Activated gamma-delta T cell treated with Interleukin-2 at 50 U/mL for 16 hours (primary cell): ENCODE measurements at places on chromosomes 13 and 19.

DNA sequence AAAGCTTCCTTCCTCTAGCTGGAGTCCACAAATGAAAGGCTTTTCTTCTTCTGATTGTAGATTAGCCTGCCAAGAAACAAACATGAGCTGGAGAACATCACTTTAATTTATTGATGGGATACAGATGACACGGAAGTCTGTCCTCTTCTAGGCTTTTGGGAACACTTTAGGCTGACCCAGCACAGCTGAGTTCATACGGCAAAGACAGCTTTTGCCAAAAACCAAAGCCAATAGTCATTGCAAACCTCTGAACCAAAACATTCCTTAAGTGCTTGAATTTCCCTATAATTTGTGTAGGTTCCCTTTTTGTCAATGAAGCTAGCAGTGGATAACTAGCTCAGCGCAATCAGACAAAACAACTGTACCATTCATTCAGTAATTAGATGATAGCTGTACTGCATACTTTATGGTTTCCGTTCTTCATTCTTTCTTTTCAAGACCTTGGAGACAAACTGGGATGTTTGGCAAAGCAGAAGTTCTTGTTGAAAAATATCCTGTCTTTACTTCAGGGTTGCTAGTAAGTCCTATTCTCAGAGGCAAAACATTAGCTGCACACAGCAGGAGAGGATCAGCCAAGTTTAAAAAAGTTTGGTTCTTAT lies 95.7 kb upstream of the SPRY2 start:
- DNase-seq: no peak

GRCh38 chr13:70889163-70889562 lies 780.9 kb upstream of the KLHL1 start:
- DNase-seq: no peak

GRCh38 chr19:29383696-29384095 lies 142.1 kb upstream of the VSTM2B start:
- no peak for DNase-seq

DNA sequence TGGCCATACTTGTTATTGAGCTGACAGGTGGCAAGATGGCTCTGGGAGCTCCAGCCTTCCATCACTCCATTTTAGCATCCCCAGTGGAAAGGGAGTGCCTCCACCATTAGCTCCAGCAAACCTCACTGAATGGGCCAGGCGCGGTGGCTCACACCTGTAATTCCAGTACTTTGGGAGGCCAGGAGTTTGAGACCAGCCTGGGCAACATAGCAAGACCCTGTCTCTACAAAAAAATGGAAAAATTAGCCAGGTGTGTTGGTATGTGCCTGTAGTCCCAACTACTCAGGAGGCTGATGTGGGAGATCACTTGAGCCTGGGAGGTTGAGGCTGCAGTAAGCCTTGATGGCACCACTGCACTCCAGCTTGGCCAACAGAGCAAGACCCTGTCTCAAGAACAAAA lies 86.2 kb downstream of the MAP4K1 start:
- no peak for DNase-seq

DNA sequence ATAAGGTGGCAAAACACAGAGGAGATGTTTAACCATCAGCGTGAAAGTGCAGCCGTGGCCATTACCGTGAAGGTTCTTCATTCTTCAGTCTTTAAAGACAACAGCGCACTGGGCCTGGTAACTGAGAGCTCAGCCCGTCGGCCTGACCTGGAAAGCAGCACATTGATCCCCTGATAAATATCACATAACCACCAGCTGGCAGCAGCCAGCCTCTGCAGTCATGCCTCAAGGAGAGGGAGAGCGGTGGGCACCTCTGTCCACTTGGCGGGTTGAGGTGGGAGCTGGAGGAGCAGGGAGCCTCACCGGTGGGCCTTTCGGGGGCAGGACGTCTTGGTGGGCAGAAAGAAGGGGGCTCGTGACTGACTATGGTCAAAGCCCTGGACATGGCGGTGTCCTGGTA lies 58.1 kb downstream of the MCF2L start:
- no peak for DNase-seq

GRCh38 chr13:83773961-83774360 lies 108.3 kb downstream of the SLITRK1 start:
- DNase-seq: no peak

- DNase-seq: no peak
These were observed 5.6 kb upstream of the ZNF331 start for GRCh38 chr19:53532362-53532761.
